CD4-positive, alpha-beta memory T cell (primary cell): ENCODE measurements at places on chromosomes 5 and 9. TPM values are rescaled to one million over a fixed set of nuclear protein-coding genes. Genes with fewer than 3 reads are reported as not detected.

Gene MUSK
- total RNA-seq: not detected

Gene CATSPER3
- total RNA-seq: 1.8 TPM

Gene AUH
- total RNA-seq: 25.2 TPM

Gene CLK4
- 125 TPM for total RNA-seq

Gene UBAP1
- total RNA-seq: 36.3 TPM

Gene RUSC2
- total RNA-seq: 0.50 TPM

Gene NLN
- 2.4 TPM for total RNA-seq

Gene CSF1R
- total RNA-seq: 2.4 TPM

Gene EIF4EBP3
- total RNA-seq: 18.8 TPM

Gene RGMB
- 17.0 TPM for total RNA-seq

Gene SPINK7
- not detected for total RNA-seq

Gene SEMA5A
- total RNA-seq: 3.5 TPM

Gene KCNMB1
- total RNA-seq: not detected

Gene ENTREP1
- not detected for total RNA-seq

Gene DMRT2
- not detected for total RNA-seq

Gene GIN1
- 15.2 TPM for total RNA-seq

Gene AIF1L
- total RNA-seq: not detected

Gene OCLN
- total RNA-seq: 6.0 TPM

Gene NELFB
- total RNA-seq: 44.3 TPM

Gene PRR16
- not detected for total RNA-seq

Gene OGN
- not detected for total RNA-seq

Gene ARL15
- total RNA-seq: 15.3 TPM

Gene NR5A1
- total RNA-seq: not detected

Gene IL31RA
- not detected for total RNA-seq

Gene CACFD1
- total RNA-seq: 2.5 TPM

Gene P4HA2
- 0.96 TPM for total RNA-seq

Gene MOB3B
- total RNA-seq: 0.53 TPM

Gene AFAP1L1
- total RNA-seq: not detected

Gene NMUR2
- not detected for total RNA-seq

Gene ANKH
- total RNA-seq: 165 TPM

Gene ANKRD34B
- total RNA-seq: not detected

Gene SLC36A2
- not detected for total RNA-seq

Gene CDC14B
- total RNA-seq: 17.1 TPM

Gene PCDHB8
- total RNA-seq: not detected

Gene OR1J2
- not detected for total RNA-seq

Gene IFNK
- not detected for total RNA-seq

Gene PAXX
- 94.2 TPM for total RNA-seq
